Uterus (tissue), 4 donors: ENCODE measurements at places on chromosomes 13 and 19. TPM values are rescaled to one million over a fixed set of nuclear protein-coding genes. Genes with fewer than 3 reads are reported as not detected.

STAP2 gene
- total RNA-seq: 6.7 TPM

NKG7 gene
- not detected for total RNA-seq

CYP2A6 gene
- total RNA-seq: 0.64 TPM

ZNF557 gene
- total RNA-seq: 13.1 TPM

SCAF1 gene
- 12.0 TPM for total RNA-seq

C2CD4C gene
- total RNA-seq: not detected

VN1R2 gene
- not detected for total RNA-seq

CBY2 gene
- not detected for total RNA-seq

DNAAF3 gene
- 4.4 TPM for total RNA-seq

ZNF490 gene
- 15.4 TPM for total RNA-seq

PSG2 gene
- not detected for total RNA-seq

RAB3A gene
- 0.77 TPM for total RNA-seq

WDR62 gene
- not detected for total RNA-seq

SLC6A16 gene
- not detected for total RNA-seq

CEACAM7 gene
- 0.51 TPM for total RNA-seq

ZNF649 gene
- 20.9 TPM for total RNA-seq

DBP gene
- total RNA-seq: 3.1 TPM

SOX21 gene
- not detected for total RNA-seq

VSTM1 gene
- not detected for total RNA-seq

CYP2S1 gene
- total RNA-seq: not detected

EID2B gene
- 0.29 TPM for total RNA-seq

UPK1A gene
- total RNA-seq: not detected

ZBTB45 gene
- total RNA-seq: 6.6 TPM

DENND1C gene
- not detected for total RNA-seq

EEF2 gene
- total RNA-seq: 2,325 TPM

UHRF1 gene
- 0.77 TPM for total RNA-seq

RASIP1 gene
- total RNA-seq: 42.0 TPM

SYNGR4 gene
- total RNA-seq: not detected

RUBCNL gene
- total RNA-seq: 0.59 TPM

MAB21L1 gene
- total RNA-seq: not detected

HSPB6 gene
- total RNA-seq: 129 TPM

POU4F1 gene
- not detected for total RNA-seq

KLF1 gene
- 0.97 TPM for total RNA-seq

ATXN8OS gene
- not detected for total RNA-seq

HIPK4 gene
- 0.40 TPM for total RNA-seq

LIM2 gene
- total RNA-seq: not detected

LGALS16 gene
- total RNA-seq: not detected

RNASEH2B gene
- total RNA-seq: 183 TPM

SELENOV gene
- not detected for total RNA-seq

ZNF66 gene
- total RNA-seq: 15.3 TPM

TM9SF2 gene
- total RNA-seq: 219 TPM

TMEM272 gene
- not detected for total RNA-seq

ZNF471 gene
- total RNA-seq: 6.5 TPM
